Right ventricle myocardium superior (tissue), 1 donor: ENCODE measurements at places on chromosomes 13 and 19. TPM values are rescaled to one million over a fixed set of nuclear protein-coding genes. Genes with fewer than 3 reads are reported as not detected.

The STX10 gene
- total RNA-seq: 38.2 TPM

The ARL11 gene
- total RNA-seq: 0.38 TPM

The CGB1 gene
- not detected for total RNA-seq

The RFPL4A gene
- total RNA-seq: not detected

The SYT3 gene
- total RNA-seq: 0.11 TPM

DNA sequence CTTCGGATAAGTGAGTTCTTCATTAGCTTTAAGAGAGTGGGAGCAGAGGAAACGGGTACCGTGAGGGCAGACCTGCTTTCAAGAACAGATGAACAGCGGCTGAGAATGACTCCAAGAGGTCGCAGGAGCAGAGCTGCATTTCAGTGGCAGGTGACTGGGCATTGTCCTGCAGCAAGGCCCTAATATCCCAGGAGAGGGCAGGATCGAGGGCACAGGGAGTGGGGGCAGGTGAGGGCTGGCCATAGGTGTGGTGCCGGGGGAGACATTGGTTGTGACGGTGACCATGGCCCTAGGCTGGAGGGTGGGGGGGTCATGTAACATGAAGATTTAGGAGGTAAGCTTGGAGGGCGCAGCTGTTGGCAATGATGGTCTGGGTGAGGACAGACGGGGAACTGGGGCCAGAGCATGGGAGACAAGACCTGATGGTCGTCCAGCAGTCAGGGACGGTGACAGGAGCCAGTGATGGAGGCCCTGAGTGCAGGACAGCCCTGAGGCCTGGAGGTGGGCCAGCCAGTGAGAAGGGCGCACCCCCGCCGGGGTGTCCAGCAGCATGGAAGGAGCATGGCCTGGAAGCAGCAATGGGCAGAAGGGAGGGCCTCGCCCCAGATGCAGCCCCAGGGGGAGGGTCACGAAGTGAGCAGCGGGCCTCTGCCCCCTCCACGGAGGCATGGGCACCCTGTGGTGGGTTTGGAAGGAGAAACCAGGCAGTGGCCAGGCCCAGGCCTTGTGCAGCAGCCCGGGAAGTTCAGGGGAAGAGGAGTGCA is 29.2 kb upstream of the LAMP1 start:
- no peak for DNase-seq
